Right cardiac atrium (tissue), 5 donors: ENCODE measurements at places on chromosomes 6 and 20.

GRCh38 chr6:170346649-170347048 is 40.1 kb downstream of the FAM120B start:
- DNase-seq: no peak

DNA sequence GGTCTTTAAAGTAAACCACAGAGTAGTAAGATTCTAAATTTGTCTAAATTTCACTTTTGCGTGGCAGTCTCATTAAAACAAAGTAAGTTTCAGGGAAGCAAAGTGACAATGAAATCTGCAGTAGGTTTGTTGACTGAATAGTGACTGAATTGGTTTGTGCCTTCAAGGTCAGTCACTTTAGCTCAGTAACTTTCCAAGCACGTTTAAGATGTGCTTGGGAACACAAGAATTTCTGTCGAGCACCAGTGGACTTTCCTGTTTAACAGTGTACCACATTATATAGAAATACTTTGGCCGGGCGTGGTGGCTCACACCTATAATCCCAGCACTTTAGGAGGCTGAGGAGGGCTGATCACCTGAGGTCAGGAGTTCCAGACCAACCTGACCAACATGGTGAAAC is 1.7 kb upstream of the CD24 start:
- no peak for DNase-seq

DNA sequence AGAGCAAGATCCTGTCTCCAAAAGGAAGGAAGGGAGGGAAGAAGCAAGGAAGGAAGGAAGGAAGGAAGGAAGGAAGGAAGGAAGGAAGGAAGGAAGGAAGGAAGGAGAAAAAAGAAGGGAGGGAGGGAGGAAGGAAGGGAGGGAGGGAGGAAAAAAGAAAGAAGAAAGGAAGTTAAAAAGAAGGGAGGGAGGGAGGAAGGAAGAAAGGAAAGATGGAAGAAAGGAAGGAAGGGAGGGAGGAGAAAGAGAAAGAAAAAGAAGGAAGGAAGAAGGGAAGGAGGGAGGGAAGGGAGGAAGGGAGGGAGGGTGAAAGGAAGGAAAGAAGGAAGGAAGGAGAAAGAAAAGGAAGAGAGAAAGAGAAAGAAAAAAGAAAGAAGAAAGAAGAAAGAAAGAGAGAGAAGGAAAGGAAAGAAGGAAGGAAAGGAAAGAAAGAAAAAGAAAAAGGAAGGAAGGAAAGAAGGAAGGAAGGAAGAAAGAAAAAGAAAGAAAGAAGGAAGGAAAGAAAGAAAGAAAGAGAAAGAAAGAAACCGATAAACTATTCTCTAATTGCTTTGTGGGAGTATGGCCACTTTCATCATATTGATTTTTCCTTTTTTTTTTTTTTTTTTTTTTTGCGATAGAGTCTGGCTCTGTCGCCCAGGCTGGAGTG is 9.5 kb downstream of the HLA-DRA start:
- DNase-seq: no peak

GRCh38 chr20:2688041-2688591 is 4.5 kb upstream of the EBF4 start:
- peak; percentile 77 for DNase-seq

GRCh38 chr20:5177071-5177470 is 50.3 kb downstream of the CDS2 start:
- DNase-seq: no peak

DNA sequence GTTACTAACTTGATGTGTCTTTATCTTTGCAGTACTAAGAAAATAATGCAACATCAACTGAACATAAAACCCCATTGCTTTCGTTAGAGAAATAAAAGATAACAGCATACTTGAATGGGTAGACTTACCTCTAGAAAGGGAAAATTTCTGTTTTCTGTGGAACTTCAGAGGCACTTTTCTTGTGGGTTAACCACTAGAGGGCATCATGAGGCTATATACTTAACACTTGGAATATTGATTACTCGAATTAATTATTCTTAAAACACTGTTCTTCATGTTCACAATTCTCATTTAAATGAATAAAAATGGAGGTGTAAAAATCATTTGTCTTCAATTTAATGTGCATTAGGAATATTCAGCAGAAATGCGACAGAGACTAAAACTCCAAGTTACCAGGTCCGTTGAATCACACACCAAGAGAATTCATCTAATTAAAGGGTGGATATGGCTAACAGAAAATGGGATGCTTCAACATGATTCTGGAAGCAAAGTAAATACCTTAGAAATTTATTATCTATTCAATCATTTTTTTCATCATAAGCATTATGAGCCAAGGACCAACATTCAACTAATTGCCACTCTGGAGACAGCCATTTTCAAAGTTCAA is 330.8 kb upstream of the PREP start:
- DNase-seq: no peak

DNA sequence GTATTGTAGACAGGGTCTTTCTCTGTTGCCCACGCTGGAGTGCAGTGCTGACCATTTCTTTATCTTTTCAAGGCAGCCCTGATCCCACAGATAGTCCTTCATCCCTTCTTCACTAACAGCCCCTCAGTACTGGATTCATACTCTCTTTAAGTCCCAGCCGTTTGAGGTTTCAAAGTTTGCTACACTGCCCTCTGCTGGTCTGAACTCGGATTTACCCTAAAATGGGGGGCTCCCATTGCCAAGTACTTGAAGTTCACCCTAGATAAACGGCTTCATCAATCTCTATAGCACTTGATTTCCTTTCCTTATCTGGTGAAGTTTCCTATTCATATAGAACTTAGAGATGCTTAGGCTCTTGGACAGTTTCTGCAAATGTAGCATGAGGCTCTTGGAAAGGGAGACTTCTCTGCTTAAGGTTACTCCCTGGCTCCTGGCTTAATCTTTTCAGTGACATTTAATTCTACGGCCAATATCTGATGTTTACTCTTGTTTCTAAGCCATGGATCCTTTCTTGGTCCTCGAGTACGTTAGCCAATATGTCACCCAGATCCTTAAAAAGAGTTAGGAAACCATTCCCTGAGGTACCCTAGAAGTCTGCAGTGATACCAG is 21.4 kb upstream of the PREP start:
- DNase-seq: no peak

GRCh38 chr20:34175879-34176278 is 63.8 kb upstream of the EIF2S2 start:
- no peak for DNase-seq

DNA sequence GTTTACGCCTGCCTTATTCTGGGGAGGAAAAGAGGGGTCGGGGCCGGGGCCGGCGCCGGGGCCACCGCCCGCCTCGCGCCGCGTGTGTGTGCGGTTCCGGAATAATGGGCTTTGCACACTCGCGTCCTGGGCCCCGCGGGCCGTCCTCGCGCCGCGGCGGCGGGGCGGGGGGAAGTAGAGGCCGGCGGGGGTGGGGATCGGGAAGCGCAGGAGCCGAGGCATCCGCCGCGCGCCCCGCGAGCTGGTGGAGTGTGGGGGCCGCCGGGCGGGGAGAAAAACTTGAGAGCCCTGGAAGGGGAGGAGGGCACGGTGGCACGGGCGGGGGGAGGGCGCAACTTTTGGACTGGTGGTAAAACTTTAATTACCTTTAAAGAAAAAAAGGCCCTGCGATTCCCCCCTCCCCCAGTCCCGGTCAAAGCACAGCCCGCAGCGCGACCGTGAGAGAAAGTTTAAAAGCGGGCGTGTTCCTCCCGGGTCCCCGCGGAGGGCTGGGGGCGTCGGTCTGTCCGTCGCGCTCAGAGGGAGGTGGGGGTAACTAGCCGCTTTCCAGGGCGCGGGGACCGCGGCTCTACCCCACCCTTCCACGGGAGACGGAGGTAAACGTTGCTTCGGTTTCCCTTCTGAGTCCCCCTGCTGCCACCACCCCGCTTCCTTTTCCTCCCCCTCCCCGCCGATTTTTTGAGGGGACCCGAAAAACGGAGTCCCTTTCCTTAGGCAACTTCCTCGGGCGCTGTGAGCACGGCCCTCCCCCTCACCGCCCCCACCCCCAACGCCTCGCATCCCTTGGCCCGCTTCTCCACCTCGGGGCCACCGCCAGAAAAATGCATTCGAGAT is 1.9 kb downstream of the L3MBTL3 start:
- DNase-seq: peak; percentile 74

DNA sequence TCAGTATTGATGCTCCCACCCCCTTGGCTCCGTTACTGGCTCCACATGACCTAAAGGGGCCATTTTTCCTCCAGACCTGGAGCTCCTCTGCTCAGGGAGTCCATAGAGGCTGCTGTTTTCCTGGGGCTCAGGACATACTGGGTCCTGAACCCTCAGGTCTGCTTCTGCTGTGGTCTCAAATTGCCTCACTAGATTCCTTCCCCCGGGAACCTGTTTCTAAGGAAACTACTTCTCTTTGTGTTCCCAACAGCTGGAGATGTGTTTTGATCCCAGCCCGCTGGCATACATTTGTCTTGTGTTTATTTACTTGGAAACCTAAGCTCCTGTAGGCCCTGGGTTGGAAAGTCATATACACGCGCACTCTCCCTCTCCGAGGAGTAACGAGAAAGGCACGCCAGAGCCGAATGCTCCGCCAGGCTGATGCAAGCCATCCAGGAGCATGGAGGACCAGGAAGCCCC is 222.8 kb downstream of the UST start:
- DNase-seq: peak; percentile 59
